ENCODE measurements at places on chromosomes 12 and 14. TPM values are rescaled to one million over a fixed set of nuclear protein-coding genes. Genes with fewer than 3 reads are reported as not detected.

The P2RX7 gene
- 0.77 TPM for total RNA-seq

The RTL1 gene
- not detected for total RNA-seq

The WASHC3 gene
- 80.0 TPM for total RNA-seq

- no peak for DNase-seq
Measured at GRCh38 chr14:92481386-92481785, 32.2 kb upstream of the RIN3 start.

GRCh38 chr12:71972441-71973074 lies 33.9 kb downstream of the TPH2 start:
- no peak for DNase-seq

DNA sequence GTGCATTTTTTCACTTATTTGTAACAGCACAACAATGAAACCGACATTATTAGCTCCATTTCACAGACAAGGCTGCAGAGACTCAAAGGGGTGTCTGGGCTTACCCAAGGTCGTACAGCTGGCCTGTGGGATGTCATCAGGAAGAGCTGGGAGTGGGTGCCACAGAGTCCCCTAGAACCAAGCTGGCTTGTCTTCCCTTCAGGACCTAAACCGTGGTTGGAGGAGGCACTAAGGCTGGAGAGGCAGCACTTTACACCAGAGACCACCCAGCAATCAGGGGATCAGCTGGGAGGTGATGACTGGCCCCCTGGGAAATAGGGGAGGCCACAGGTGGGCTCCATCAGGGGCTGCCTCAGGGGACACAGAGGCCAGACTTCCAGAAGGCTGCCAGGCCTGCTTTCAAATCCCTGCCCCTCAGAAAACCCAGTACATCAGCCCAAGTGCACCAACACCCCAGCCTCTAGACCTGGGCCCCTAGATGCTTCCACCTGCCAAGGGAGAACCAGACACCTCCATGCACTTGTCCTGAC lies 28.3 kb downstream of the DIO3 start:
- DNase-seq, result no peak

Data from bronchial epithelial cell (primary cell).